ENCODE measurements at places on chromosomes 1 and 21. TPM values are rescaled to one million over a fixed set of nuclear protein-coding genes. Genes with fewer than 3 reads are reported as not detected.

The THEM5 gene
- not detected for total RNA-seq

The HTR1D gene
- not detected for total RNA-seq

The TACSTD2 gene
- 219 TPM for total RNA-seq

The ADAMTS4 gene
- under 0.01 TPM for total RNA-seq

The C8B gene
- not detected for total RNA-seq

The MPL gene
- not detected for total RNA-seq

The REN gene
- 0.12 TPM for total RNA-seq

The TSPEAR gene
- not detected for total RNA-seq

The CYP4Z1 gene
- total RNA-seq: not detected

The MRPL24 gene
- total RNA-seq: 47.7 TPM

The GCSAML gene
- total RNA-seq: not detected

The CD101 gene
- total RNA-seq: 0.14 TPM

The RASSF5 gene
- total RNA-seq: 3.5 TPM

The IGSF3 gene
- 21.4 TPM for total RNA-seq

The RAD54L gene
- 23.6 TPM for total RNA-seq

The SYT14 gene
- 3.9 TPM for total RNA-seq

The IRF6 gene
- 43.8 TPM for total RNA-seq

The C1QB gene
- total RNA-seq: not detected

The HJV gene
- total RNA-seq: 0.35 TPM

The ZNF593OS gene
- total RNA-seq: not detected

The SLC2A1 gene
- 374 TPM for total RNA-seq

The AKIRIN1 gene
- total RNA-seq: 33.4 TPM
